Caudate nucleus (tissue), 63 donors: ENCODE measurements at places on chromosomes 6 and 20.

DNA sequence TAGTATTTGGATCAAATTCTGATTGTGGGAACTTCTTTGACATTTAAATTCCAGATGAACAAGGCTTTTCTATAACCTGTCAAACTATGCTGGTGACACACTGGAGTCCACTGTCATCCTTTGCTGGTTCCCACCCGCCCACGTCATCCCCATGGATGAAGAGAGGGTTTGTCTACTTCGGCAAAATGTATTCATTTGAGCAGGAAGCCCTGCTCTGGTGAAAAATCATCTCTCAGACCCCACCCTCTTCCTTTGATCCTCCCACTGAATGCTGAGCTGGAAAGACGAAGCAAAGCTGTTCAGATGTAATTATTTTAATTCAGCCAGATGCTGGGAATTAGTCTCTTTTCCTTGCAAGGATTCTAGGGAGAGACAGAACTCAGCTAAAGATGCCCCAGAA, 50.5 kb downstream of the CPNE5 start:
- DNase-seq: no peak

DNA sequence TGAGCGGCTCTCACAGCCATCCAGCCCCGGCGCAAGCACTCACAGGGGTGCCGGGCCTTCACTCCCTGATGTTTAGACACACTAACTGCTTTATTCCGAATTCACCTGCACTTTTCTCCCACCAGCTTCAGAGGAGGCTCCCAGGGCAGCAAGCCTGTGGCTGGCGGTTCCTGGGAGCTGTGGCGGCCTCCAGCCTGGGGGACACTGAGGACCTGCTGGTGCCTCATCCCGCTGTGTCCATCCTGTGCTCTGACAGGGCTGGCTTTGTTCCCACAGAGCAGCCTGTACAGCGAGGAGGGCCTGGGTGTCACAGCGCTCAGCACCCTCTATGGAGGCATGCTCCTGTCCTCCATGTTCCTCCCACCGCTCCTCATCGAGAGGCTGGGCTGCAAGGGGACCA, 3.1 kb downstream of the UNC93A start:
- DNase-seq: no peak

DNA sequence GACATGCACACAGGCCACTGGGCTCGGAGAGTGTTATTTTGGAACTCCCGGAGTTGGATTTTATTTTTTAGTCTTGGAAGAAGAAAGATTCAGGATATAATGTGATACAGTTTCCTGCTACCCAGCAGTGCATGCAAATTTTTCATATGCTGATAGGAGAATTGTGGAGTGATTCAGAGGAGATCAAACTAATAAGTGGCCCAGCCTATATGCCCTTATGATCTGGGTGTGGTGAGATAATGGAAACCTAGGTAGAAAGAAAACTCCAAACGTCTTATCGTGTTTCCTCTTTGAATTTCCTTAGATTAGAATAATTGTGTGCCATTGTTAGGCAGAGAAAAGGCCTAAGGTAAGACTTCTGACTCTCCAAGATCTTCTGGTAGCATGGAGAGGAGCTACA, 401.2 kb upstream of the BTBD3 start:
- DNase-seq: no peak

- no peak for DNase-seq
These were observed 19.2 kb downstream of the MGME1 start for GRCh38 chr20:17987988-17988387.

DNA sequence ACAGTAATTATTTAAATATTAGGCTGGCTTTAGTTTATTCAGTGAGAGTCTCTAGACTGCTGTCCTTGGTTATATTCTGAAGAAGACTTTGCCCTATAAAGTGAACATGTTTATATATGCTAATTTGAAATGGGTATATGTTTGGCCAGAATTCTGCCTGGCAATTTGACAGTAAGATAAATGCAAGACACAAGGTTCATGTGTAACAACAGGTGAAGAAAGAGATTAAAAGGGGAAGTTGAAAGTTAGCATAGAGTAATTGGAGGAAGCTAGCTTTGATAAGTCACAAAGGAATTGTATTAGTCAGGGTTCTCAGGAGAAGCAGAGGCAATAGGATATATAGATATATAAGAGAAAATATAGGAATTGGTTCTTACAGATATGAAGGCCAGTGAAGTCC, 191.4 kb downstream of the CENPW start:
- no peak for DNase-seq

DNA sequence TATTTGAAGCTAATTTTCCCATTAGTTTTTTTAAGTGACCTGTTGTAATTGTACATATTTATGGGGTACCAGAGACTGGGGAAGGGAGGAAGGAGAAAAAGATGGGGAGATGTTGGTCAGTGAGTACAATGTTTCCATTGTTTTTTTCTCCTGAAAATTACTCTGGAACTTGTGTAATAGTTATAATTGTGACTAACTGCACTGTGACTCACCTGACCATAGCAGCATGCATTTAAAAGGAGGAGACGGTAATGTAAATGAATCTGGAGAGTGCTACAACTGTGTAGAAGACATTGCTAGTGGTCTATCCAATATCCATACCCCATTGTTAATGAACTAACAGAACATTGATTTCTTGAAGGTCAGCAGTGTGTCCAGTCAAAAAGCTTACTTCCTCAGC, 133.4 kb downstream of the RFPL4B start:
- DNase-seq: no peak

DNA sequence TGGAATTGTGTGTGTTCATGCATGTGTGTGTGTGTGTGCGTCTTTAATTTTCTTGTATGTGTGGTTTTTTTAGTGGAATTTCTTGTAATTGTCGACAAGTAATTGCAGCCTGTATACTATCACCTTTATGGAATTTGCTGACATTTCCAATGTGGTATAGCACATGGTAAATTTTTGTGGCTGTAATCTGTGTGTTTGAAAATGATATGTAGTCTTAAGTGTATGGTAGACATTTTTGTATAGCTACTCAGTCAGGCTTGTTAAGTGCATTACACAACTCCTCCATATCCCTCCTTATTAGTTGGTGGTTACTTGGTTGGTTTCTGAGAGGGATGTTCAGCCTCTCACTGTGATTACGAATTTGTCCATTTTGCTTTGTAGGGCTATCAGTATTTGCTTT, 384.5 kb upstream of the HSF2 start:
- no peak for DNase-seq

GRCh38 chr6:135622081-135622480, 124.5 kb upstream of the AHI1 start:
- no peak for DNase-seq

- no peak for DNase-seq
These were observed 75.6 kb downstream of the SLC24A3 start for GRCh38 chr20:19288061-19288460.

GRCh38 chr20:44961011-44961869, 1.0 kb upstream of the TOMM34 start:
- no peak for DNase-seq

DNA sequence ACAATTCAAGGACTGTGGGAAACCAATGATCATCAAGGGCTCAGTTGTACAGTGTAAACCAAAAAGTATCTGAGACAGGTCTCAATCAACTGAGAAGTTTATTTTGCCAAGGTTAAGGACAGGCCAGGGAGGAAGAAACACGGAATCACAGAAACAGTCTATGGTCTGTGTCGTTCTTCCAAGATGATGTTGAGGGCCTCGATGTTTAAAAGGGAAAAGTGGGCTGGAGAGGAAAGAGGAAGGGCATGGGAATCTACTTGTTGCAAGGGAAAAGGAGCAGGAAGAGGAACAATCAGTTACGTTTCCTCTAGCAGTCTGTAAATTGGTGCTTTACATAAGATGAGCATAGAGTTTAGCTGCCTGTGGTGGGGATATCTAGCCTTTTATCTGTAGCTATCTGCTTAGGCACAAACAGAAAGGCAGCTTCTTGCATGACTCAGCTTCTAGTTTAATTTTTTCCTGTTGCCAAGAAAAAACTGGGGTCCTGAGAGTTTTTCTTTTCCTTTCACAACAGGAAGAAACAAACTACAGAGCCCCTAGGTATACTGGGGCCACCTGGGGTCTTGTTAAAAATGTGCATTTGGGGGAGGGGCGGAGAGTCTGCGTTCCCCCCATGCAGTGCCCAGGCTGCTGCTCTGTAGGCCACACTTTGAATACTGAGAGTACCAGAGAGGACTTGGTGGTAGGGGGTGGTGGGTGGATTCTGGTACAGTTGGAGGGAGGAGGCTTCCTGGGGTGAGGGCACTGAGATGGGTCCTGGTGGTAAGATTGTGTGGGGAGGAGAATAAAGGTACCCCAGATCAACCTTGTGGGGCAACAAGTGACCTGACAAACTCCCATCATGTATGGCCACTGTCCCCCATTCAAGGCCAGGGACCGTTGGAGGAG, 35.3 kb upstream of the EZR start:
- DNase-seq: no peak

DNA sequence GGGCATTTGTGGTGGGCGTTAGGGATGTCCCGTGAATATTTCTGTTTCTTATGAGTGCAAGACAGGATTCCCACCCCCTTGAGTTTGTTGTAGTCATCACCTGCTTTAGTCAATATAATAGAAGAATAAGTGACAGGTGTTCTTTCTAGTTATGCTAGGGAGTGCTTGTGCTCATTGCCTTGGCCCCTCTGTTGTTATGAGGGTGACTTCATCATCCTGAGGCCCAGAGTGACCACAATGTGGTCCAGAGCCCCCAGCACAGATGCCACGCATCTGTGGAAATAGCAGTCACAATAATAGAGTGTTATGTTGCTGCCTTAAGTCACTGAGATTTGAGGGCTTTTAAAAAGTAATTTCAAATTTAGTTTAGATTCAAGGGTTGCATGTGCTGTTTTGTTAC, 42.4 kb downstream of the GGTLC1 start:
- DNase-seq: no peak

DNA sequence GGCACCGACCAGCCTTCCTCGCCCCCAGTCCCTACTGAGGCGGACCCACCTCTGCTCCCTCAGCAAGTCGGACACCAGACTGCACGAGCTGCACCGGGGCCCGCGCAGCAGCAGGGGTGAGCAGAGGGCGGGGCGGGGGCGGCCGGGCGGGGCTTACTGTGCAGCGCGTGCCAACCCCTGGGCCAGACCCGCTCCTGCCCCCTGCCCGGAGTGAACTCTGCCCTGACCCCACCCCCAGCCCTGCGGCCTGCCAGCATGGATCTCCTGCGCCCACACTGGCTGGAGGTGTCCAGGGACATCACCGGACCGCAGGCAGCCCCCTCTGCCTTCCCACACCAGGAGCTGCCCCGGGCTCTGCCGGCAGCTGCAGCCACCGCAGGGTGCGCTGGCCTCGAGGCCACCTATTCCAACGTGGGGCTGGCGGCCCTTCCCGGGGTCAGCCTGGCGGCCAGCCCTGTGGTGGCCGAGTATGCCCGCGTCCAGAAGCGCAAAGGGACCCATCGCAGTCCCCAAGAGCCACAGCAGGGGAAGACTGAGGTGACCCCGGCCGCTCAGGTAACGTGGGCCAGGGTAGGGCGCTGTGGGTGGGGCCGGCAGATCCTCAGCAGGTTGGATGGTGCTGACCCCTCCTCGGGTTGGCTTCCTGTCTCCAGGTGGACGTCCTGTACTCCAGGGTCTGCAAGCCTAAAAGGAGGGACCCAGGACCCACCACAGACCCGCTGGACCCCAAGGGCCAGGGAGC, 1.5 kb upstream of the SLC2A4RG start:
- DNase-seq: no peak

DNA sequence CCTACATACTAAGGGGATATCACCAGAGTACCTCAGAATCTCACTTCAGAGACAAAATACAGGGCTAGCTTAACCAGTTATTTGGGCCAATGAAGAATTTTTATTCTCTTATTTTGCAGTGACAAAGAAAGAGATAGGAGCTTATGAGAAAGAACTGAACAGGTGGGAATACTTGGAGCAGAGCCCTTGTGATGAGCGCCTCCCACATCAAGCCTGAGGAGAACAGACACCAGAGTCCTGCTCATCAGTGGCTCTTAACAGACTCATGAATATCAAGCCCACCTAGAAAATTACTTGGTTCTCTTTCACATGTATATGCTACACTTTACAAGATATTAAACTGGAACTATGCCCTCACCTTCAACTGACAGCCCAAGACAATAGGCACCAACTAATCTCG, 99.0 kb downstream of the FAXC start:
- no peak for DNase-seq

DNA sequence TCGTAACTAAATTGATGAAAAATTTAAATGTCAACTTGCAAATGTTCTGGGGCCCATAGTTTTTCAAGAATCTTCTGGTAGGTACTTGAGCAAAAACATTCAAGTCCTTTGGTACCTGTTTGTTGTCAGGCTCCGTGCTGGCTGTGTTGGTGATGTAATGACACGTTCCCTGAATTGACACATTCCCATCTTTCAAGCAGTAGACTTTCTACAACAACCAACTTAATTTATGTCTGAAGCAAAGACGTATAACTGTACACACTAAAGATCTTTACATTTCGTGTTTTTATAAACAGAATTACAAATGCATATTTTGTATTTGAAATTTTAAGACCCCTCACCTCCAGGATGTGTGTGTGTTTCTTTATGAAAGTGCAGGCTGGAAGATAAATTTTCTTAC, 49.5 kb downstream of the NCOA3 start:
- no peak for DNase-seq

- no peak for DNase-seq
These were observed 86.1 kb downstream of the MAP7 start for GRCh38 chr6:136464148-136464547.

GRCh38 chr20:44195605-44196004, 8.6 kb upstream of the JPH2 start:
- DNase-seq: no peak

DNA sequence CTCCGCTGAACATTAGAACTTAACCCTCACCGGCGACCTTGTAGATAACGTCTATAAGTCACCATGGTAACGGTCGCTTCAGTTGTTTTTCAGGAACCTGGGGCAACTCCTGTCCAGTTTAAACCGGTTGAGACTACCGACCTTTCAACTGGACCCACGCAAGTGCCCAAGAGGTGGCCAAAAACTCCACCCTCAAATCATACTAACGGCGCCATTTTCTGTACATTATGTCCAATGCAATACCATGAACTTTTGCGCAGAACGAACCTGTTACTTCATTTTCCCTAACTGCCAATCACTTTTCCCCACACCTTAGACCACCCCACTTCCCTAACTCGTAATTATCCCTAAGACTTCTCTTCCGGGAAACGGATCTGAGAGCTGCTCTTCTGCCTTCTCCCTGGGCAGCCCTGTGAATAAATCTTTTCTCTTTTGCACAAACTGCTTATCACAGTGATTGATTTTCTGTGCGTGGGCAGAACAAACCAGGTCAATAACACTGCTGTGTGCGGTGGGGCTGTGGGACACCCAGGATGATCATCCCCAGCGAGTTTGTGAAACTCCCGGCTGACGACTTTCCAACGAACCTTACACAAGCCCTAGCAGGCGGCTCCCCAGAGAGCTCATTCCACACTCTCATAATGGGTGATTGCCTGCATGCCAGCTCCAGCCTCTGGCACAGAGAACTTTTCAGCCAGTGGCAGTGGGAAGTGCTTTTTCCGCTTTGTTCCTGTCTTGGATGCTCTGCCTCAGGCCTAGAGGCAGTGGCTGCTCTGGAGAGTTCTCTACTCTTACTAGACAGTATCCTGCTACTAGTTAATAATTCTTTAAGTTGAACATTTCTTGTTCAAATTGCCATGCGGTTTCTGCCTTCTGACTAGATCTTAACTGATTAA, 28.6 kb downstream of the GPX5 start:
- no peak for DNase-seq

GRCh38 chr20:57879779-57880570, 170.2 kb upstream of the PMEPA1 start:
- no peak for DNase-seq

- DNase-seq: no peak
These were observed 506.8 kb upstream of the CITED2 start for GRCh38 chr6:139881236-139881635.

GRCh38 chr6:90219209-90219985, 77.2 kb downstream of the BACH2 start:
- DNase-seq: no peak

- no peak for DNase-seq
These were observed 304.1 kb downstream of the LAMA2 start for GRCh38 chr6:129186988-129187387.
